HS-27A (cell line): ENCODE measurements at places on chromosomes 4 and X.

DNA sequence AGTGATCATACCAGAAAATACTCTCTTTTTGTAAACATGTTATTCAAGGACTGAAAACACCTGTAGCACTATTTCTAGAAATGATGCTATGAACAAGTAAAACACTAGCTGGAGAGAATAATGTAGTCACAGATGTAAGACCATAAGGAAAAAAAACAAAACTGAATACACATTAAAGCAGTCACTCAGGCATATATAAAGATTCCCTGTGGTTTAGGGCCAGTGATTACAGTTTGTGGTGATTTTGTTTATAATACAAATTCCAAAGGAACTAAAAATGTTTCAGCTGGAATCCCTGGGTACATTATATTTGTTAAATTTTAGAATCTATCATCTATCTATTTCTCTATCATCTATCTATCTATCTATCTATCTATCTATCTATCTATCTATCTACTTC is 777.8 kb upstream of the FRG1 start:
- DNase-seq = no peak

GRCh38 chr4:107666134-107666533 is 53.9 kb downstream of the PAPSS1 start:
- DNase-seq = peak; percentile 23

DNA sequence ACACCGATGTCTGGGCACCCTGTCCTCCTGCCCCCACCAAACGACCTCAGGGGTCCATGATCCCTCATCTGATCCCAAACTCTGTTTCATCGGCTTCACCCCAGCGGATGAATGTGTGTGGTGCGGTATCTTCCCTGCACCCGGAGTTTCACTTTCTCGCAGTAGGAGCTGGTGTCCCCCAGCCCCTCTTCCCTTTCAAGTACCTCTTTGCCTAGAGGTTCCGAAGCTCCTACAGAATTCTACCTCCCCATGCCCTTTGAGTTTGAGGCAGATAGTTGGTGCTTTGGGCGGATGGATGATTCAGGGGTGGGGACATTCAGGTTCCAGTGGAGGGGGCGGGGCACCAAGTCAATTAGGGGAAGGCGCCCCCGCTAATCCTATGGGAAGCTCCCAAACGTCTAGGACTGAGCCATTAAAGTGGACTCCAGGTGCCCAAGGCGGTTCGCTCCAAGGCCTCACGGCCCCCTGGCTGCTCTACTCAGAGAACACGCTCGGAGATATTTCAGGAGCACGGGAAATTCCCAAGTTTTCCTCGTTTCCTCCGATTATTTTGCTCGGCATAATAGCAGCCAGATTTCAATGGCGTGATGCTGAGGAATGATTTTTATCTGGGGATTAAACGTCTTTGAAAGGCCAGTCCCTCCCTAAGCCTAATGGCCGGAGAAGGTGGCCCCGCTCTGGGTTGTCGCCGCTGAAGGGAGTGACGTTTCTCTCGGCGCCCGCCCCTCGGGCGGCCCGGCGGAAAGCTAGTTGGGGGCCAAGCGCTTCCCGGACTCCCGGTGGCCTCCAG is 1.3 kb downstream of the MSX1 start:
- DNase-seq = no peak

- DNase-seq = no peak
Observed at GRCh38 chr4:82017680-82018079, 356.1 kb downstream of the HNRNPD start.

DNA sequence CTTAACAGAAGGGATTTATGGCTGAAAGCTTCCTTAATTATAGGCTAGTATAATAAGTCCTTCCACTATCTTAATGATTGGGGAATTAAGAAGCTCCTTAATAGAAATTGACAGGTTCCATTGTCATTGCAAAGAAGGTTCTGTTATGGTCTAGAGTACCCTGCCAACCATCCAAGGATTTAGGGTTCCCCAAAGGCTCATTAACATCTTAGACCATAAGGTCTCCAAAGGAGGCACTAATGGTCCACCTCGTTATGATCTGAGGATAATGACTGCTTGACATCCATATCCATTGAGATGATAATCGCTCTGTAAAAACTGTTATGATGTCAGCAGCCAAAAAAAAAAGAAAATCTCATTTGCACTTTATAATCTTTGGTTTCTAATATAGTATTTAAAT is 441.6 kb downstream of the GBA3 start:
- DNase-seq = no peak

GRCh38 chr4:141646969-141647368 is 10.6 kb downstream of the IL15 start:
- DNase-seq = no peak

GRCh38 chr4:173478201-173478912 is 51.7 kb downstream of the HAND2 start:
- no peak for DNase-seq

- DNase-seq = no peak
Observed at GRCh38 chr4:27986476-27986875, 1125.8 kb downstream of the STIM2 start.

DNA sequence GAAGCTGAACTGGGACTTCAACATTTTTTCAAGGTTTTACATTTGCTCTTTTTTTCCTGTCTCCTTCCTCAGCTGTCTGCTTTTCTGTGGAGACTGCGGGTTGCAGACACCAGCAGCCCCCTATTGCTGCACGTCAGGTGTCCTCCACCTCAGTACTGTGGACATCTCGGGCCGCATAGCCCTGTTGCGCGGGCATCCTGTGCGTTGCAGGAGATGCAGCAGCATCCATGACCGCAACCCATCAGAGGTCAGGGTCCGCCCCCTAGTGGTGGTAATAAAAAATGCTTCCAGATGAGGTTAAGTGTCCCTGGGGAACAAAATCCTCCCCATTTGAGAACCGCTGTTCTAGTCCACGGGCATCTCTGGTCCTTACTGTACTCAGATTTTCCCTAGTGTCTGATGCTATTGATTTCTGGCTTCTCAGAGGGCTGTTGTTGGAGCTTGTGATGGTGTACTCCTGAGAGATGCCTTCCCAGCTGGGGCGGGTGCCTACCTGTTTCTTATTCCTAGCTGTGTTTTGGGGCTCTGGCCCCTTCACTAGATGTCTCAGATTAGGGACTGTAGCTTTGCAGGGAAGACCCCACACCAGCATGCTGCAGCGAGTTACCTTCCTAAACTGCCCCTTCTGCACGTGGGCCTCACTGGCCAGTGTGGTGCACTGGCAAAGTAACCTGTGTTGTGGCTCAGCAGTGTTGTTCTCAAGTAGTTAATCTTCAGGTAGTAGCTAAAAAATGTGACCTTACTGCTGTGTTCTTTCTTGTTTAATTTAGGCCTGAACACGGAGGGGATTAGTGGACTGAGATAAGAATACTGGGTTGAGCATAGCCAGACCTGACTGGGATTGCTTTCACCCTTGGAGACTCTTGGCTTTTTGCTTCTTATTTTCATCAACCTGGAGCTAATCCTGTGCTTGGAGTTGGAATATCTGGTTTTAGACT is 28.2 kb downstream of the NSD2 start:
- peak; percentile 19 for DNase-seq

DNA sequence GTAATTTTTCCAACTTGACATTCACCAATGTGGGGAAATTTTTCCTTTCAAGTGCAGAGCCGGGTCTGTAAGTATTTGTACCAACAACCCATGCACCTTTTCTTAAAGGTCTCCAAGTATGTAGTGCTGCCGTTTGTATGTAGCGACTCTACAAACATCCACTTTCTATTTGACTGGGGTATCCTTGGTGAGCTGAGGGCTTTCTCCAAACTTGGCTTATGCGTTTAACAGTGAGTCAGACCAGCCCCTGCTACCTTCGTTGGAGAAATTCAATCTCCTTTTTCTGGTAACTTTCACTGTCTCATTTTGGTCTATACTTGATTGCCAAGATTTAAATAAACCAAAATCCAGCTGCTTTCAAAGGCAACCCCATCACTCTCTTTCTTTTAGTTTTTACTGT is 34.9 kb downstream of the MGST2 start:
- no peak for DNase-seq

- DNase-seq = no peak
Observed at GRCh38 chr4:24605216-24605615, 20.9 kb upstream of the DHX15 start.

- no peak for DNase-seq
Observed at GRCh38 chrX:67673741-67674274, 130.0 kb downstream of the AR start.

DNA sequence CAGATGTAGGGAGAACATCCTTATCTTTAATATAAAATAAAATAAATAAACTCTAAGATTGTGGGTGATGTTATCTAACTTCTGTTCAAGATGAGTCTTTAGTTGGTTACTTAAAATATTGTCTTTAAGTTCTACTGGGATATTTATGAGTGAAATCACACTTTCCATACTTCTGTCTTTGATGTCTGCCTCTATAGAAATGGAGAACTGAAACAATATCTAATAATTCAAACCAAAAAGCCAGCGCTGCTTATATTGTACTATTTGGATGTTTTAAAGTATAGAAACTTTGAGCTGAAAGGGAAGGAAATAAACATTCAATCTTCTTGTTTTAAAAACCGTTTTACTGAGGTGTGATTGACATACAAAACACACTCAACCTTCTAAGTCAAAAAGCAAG is 44.8 kb upstream of the RPS6KA3 start:
- DNase-seq = no peak

DNA sequence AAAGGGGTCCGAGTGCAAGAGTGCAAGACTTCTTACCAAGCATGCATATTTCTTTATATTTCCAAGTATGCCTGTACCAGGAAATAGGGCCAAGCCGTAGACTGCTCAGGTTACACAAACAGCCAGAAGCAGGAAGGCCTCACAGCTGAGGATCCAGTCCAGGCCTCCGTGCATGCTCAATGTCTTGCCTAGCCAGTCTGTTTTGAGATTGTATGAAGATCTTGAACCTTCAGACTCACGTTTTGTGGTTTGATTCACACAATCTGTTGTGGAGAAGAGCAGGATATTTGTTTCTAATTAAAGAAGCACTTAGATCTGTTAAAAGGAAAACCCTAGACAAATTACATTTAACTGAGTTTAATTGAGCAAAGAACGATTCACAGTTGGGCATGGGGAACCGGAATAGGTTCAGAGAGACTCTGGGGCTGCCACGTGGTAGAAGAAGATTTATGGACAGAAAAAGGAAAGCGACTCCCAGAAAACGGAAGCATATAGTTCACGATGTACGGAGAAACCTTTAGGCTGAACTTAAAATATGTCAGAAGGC is 1.2 kb downstream of the MGST2 start:
- DNase-seq = no peak

DNA sequence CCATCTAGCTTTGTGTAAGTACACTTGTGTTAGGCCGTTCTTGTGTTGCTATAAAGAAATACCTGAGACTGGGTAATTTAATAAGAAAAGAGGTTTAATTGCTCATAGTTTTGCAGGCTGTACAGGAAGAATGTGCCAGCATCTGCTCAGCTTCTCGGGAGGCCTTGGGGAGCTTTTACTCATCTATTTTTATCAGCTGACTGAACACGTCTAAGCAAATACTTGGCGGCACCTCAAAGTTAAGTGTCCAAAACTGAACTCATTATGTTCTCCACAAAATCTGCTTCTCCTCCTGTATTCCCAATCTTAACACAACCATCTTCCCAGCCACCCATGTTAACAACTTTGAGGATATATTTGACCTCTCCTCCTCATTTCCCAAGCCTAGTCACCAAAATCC is 42.4 kb upstream of the GATB start:
- no peak for DNase-seq

DNA sequence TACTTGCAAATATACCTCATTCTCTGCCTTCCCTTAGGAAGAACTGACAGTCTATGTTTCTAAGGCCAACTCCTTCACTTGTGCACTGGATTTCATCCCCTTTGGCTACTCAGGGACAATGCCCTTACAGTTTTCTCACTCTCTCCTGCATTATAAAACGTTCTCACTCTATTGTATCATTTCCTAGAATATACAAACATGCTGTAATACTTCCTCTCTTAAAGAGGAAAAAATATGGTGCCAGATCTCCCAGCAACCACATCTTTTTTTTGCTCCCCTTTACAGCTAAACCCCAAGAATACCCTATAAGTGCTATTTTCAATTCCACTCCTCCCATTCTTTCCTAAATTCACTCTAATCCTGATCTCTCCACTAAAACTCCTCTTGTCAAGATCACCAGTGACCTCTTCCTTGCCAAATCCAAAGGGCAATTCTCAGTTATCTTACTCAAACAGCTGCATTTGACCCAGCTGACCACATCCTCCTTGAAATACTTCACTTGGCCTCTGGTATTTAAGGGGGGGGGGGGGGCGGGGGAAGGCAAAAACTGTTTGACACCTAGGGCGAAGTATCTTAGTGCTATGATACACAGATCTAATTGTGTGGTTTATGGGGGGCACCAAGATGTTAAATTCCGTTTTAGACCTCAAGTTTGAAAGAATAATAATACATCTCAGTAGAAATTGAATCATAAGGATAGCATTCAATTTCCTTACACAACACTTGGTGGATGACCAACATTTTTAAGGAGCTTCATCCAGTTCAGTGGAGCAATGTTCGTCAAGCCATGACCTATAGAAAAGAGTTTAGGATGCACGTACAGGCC is 1.6 kb downstream of the RCHY1 start:
- DNase-seq = peak; percentile 51

- DNase-seq = no peak
Observed at GRCh38 chr4:54800831-54801530, 143.2 kb downstream of the KIT start.

- DNase-seq = no peak
Observed at GRCh38 chrX:46912098-46912602, at the start of gene JADE3. Gene JADE3, plus strand, starts transcription at chrX:46912421. Its CDS starts 72,474 bp downstream, at chrX:46984895.

GRCh38 chr4:175714686-175715085 is 97.4 kb downstream of the GPM6A start:
- no peak for DNase-seq

DNA sequence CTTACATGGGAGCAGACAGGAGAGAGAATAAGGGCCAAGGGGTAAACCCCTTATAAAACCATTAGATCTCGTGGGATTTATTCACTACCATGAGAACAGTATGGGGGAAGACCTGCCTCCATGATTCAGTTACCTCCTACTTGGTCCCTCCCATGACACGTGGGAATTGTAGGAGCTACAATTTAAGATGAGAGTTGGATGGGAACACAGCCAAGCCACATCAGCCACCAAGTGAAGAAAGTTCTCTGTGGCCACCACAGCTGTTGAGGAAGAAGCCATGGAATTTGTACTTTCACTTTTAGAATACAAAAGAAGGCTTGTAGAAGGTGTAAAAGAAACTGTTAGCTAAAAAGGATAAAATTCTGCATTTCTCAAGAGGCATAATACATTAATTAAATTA is 67.0 kb upstream of the CXorf51A start:
- DNase-seq = no peak

DNA sequence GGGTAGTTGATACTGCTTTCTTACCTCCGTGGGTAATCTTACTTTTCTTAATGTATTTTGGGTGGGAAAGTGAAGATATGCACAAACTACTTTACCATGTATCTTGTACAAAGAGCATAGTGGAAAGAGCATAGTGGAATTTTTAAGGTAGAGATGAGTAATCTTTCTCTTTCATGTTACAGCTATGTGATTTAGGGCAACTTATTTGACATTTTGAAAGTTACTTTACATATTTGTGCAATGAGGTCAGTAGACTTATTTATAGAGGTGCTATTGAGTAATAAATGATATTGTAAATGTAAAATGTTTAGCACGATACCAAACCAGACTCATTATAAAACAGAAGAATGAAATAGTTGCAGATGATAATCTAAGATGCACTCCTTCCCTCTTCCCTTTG is 351.2 kb downstream of the TRAM1L1 start:
- DNase-seq = no peak
